ENCODE measurements at places on chromosomes 6 and 20. TPM values are rescaled to one million over a fixed set of nuclear protein-coding genes. Genes with fewer than 3 reads are reported as not detected.

MEA1 gene
- 35.7 TPM for total RNA-seq

RAMACL gene
- 3.3 TPM for total RNA-seq

LPA gene
- total RNA-seq = not detected

IRF4 gene
- total RNA-seq = 129 TPM

OOEP gene
- total RNA-seq = 0.97 TPM

CCDC170 gene
- not detected for total RNA-seq

GRCh38 chr20:52852714-52853113, 119.4 kb upstream of the TSHZ2 start:
- H3K4me3 ChIP-seq = no peak overlapping the region
- no peaks in the 10 kb centered on the region for H3K4me1 ChIP-seq
- no peak overlapping the region for H3K27ac ChIP-seq
- H3K36me3 ChIP-seq = no peaks in the 10 kb centered on the region

- DNase-seq = no peak
- H3K4me3 ChIP-seq = no peak overlapping the region
- no peaks in the 10 kb centered on the region for H3K4me1 ChIP-seq
These were observed 7.1 kb downstream of the XKR7 start for GRCh38 chr20:31974951-31975487.

- no peak overlapping the region for H3K4me3 ChIP-seq
- no peaks in the 10 kb centered on the region for H3K4me1 ChIP-seq
- no peaks in the 10 kb centered on the region for H3K36me3 ChIP-seq
- peaks cover 4% of the 10 kb centered on the region for H3K27me3 ChIP-seq
- no peak for DNase-seq
These were observed 14.5 kb downstream of the TCF15 start for GRCh38 chr20:595330-596308.

- no peaks in the 10 kb centered on the region for H3K4me1 ChIP-seq
- no peak overlapping the region for H3K27ac ChIP-seq
- H3K4me3 ChIP-seq = no peak overlapping the region
- no peaks in the 10 kb centered on the region for H3K36me3 ChIP-seq
- DNase-seq = no peak
- H3K27me3 ChIP-seq = no peaks in the 10 kb centered on the region
These were observed 164.7 kb upstream of the CENPW start for GRCh38 chr6:126175251-126175650.

DNA sequence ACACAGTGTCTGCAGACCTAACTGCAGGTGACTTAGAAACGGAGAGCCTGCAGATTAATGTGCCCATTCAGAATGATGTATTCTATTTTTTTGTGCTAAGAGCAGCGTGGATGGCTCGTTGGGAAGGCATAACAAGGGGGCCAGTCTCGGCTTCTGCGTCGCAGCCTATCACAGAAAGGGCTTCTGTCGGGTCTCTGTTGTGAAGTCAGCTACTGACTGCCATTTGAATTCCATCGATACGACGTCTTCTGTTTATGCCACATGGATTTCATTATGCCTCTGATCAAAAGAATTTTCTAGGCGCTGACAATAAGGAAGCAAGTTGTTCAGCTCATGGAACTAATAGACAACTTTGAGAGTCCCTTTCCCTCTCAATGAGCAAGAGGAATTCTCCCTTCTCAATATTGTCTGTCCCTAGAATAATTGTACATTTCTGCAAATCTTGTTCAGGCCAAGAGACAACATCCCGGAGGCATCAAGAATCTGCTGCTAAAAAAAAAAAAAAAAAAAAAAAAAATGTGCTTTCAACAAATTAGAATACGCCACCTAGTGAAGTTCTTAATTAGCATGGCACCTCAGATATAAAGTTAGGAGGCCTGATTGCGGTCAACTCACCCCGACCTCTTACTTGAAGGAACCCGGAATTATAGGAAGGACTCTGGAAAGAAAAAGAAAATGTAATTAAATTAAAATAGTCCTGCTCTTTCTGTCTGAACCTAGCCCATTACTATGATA, 223.9 kb downstream of the TSHZ2 start:
- no peaks in the 10 kb centered on the region for H3K36me3 ChIP-seq
- no peaks in the 10 kb centered on the region for H3K4me1 ChIP-seq
- H3K27me3 ChIP-seq = no peaks in the 10 kb centered on the region
- no peak overlapping the region for H3K27ac ChIP-seq
- DNase-seq = no peak
- no peak overlapping the region for H3K4me3 ChIP-seq

DNA sequence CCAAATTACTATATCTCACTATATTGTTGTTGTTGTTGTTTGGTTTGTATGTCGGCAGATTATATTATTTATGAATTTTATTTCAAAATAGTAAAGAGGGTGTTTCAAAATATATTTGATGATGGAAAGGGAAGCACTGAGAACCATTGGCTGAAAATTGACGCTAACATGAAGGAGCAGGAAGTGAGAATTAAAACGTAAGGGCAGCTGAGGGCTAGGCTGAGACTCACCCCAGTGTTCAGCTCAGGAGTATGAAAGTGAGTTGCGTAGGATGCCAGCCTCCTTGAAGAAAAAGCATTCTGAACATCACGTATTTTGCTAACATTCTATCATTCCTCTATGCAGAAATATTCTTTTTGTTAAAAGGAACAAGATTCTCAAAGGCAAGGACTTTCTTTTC, 10.7 kb upstream of the IPCEF1 start:
- no peak for DNase-seq
- no peaks in the 10 kb centered on the region for H3K36me3 ChIP-seq
- H3K27me3 ChIP-seq = no peaks in the 10 kb centered on the region
- no peak overlapping the region for H3K4me3 ChIP-seq

GRCh38 chr6:115004982-115005381, 662.2 kb upstream of the HS3ST5 start:
- no peaks in the 10 kb centered on the region for H3K27me3 ChIP-seq
- no peak for DNase-seq
- no peaks in the 10 kb centered on the region for H3K36me3 ChIP-seq
- H3K27ac ChIP-seq = no peak overlapping the region

GRCh38 chr20:32397567-32398084, 39.5 kb downstream of the ASXL1 start:
- no peaks in the 10 kb centered on the region for H3K27me3 ChIP-seq
- H3K4me3 ChIP-seq = no peak overlapping the region
- no peak for DNase-seq
- no peak overlapping the region for H3K27ac ChIP-seq
- peaks cover 4% of the 10 kb centered on the region for H3K36me3 ChIP-seq

DNA sequence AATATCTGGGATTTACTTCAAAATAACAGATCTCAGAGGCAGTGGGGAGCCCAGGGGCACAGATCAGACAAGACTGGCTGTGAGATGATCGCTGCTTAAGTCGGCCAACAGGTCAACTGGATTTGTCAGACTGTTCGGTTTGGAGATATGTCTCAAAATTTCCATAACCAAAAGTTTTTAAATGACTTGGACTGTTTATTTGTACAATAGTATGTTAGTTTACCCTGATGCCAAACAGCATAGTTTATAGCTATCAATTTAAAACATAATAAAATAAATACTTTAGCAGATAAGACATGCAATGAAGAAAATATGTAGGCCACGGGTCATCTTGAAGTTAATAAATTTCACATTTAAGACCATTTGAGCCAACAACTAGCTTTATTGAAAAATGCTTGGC, 126.7 kb downstream of the IRF4 start:
- H3K4me1 ChIP-seq = no peaks in the 10 kb centered on the region
- H3K27ac ChIP-seq = no peak overlapping the region
- H3K36me3 ChIP-seq = peaks cover 14% of the 10 kb centered on the region
- H3K27me3 ChIP-seq = no peaks in the 10 kb centered on the region
- no peak overlapping the region for H3K4me3 ChIP-seq
- DNase-seq = no peak

GRCh38 chr6:109872549-109872948, 105.6 kb upstream of the GPR6 start:
- no peak for DNase-seq
- H3K27ac ChIP-seq = no peak overlapping the region
- H3K4me3 ChIP-seq = no peak overlapping the region
- H3K27me3 ChIP-seq = no peaks in the 10 kb centered on the region

GRCh38 chr6:114179411-114179810, 163.4 kb downstream of the HS3ST5 start:
- H3K36me3 ChIP-seq = no peaks in the 10 kb centered on the region
- H3K4me3 ChIP-seq = no peak overlapping the region
- no peaks in the 10 kb centered on the region for H3K27me3 ChIP-seq
- H3K27ac ChIP-seq = no peak overlapping the region
- no peak for DNase-seq

DNA sequence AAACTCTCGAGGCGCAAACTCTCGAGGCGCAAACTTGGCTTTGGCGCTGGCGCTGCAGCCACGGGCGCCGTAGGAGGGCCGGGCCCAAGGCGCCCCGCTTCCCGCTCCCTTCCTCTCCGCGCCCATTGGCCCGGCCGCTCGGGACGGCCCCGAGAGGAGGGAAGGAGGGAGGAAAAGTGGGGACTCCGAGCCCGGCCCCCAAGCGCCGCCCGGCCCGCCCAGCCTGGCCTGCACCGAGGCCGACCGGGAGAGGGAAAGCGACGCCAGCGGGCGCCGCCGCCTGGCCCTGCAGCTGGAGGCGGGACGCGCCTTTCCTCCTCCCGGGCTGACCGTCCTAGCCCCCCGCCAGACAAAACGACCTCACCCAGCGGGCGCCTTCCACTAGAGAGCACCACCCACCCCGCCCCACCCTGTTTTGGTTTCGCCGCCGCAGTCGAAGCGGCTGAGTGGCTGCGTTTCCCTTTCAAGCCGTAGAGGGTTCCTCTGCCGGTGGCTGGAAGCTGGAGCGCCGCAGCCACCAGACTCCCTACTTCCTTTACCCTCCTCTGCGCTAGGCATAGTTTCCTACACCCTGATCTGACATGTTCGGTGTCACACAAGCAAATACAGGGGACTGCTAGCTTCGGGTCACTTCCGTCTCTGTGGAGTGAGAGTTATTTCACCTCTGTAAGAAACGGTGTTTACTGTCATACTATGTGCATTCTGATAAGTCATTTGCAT, at the start of gene MBOAT1:
Gene MBOAT1 (minus strand): TSS at position 78 of the 720 bp plus-strand sequence. CDS start 235 bp downstream, outside the sequence.
- peaks cover 21% of the 10 kb centered on the region for H3K4me1 ChIP-seq
- peak within 1 kb of the TSS; percentile 64 for H3K4me3 ChIP-seq
- peak within 1 kb of the TSS; percentile 58 for H3K27ac ChIP-seq
- peak; percentile 80 for DNase-seq
- no peaks in the 10 kb centered on the region for H3K36me3 ChIP-seq

DNA sequence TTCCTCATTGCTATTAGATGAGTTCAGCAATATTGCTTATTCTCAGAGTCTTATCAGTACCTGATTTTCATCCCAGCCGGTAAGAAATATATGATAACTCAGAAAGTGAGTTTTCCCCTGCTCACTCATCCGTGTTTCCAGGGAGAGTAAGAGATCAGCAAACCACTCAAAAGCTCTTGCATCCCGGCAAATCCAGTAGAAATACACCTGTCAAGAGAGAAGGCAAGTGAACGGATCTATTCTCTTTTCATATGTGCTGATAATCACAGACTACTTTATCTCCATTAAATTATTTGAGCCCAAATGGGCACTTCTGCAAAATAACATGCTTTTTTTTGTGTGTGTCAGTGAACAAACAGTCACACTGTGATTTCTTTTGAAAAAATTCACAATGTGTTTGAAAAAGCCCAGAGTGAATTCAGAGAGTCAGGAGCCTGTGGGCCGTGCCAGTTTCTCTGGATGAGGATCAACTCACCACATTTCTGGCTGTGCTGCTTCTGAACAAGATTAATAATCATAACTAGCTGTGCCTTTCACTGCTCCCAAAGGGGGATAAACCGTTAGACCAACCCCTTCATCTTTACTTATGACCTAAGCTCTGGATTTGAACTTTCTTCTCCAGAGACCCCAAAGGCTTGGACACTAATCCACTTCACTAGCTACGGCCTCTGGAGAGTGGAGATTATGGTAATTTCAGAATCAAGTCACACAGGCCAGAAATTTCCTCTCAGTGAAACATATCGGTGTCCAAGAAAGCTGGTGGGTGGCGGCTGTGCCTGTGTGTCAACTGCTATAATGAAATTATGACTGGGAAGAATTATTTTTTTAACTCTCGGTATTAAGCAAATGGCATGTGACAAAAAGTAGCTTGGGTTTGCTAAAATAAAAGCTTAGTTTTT, 44.2 kb downstream of the NOX3 start:
- H3K4me3 ChIP-seq = no peak overlapping the region
- no peaks in the 10 kb centered on the region for H3K27me3 ChIP-seq
- H3K4me1 ChIP-seq = no peaks in the 10 kb centered on the region
- H3K36me3 ChIP-seq = no peaks in the 10 kb centered on the region
- H3K27ac ChIP-seq = no peak overlapping the region

DNA sequence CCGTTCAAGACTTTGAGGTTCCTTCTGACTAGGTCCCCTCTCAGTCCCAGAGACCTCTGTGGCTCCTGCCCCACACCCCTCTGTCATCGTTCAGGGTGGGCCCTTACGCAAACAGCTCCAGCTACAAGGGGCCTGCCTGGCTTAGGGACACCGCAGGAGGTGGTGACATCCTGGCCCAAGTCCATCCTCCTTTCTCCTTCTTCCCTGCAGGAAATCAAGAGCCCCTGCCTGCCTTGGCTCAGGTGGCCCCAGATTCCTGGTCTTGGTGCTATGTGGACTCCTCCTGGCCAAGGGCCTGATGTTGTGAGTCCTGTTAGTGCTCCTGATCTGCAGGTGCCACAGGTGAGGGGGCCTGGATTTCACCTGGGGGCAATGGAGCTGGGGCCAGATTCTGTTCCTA, 8.1 kb downstream of the TREML4 start:
- no peak overlapping the region for H3K4me3 ChIP-seq
- no peaks in the 10 kb centered on the region for H3K4me1 ChIP-seq
- H3K27me3 ChIP-seq = no peaks in the 10 kb centered on the region
- no peak for DNase-seq
- H3K36me3 ChIP-seq = no peaks in the 10 kb centered on the region
- no peak overlapping the region for H3K27ac ChIP-seq

DNA sequence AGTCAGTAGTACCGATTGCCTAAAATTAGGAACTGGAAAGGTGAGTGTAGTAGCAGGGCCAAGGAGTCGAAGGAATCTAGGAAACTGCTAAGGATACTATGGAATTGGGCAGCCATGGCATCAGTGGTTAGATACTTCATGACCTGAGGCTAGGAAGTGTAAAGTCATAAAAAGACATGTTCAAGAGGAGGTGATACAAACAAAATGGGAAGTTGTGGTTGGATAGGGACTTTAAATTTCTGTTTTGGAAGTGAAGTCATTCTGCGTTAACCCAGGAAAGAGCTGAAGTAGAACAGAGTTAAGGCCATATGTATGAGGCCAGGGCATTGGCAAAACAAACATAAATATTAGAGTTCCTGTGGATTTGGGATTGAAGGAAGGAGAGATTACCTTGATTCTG, 88.6 kb upstream of the TMEM181 start:
- H3K27me3 ChIP-seq = no peaks in the 10 kb centered on the region
- H3K4me1 ChIP-seq = peaks cover 4% of the 10 kb centered on the region
- H3K27ac ChIP-seq = no peak overlapping the region

Measured in B cell (primary cell).